Left renal pelvis (tissue), 4 donors: ENCODE measurements at places on chromosomes 13 and 19.
A peak's percentile ranks its signal among the peaks of the same experiment; 100 is the strongest.

- no peak for DNase-seq
These were observed 72.5 kb upstream of the XPO4 start for GRCh38 chr13:20974981-20975585.

GRCh38 chr19:8458380-8458779, 13.6 kb downstream of the HNRNPM start:
- no peak for DNase-seq

DNA sequence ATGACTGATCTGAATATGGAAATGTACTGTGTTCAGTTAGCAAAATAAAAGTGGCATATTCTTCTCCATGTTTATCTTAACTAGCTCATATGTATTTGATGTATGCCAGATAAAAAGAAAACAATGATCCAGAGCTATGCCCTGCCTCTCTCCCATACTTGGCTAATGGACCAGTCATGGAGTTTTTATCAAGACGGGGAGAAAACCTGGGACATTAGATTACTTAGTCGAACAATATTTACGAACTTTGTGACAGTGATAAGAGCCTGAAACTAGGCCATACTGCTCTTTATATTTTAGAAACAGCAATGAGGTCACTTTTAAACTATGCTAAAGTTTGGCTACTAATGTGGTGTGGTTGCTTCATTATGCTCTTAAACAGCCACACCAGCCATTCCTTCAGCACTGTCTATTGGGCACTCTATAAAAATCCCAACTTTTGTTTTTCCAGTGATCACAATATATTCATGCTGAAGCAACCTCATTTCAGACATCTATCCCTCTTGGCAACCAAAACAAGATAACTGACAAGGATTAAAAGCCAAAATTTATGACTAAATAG, 265.0 kb downstream of the FGF14 start:
- no peak for DNase-seq

GRCh38 chr13:26476111-26476781, 81.2 kb upstream of the WASF3 start:
- no peak for DNase-seq

DNA sequence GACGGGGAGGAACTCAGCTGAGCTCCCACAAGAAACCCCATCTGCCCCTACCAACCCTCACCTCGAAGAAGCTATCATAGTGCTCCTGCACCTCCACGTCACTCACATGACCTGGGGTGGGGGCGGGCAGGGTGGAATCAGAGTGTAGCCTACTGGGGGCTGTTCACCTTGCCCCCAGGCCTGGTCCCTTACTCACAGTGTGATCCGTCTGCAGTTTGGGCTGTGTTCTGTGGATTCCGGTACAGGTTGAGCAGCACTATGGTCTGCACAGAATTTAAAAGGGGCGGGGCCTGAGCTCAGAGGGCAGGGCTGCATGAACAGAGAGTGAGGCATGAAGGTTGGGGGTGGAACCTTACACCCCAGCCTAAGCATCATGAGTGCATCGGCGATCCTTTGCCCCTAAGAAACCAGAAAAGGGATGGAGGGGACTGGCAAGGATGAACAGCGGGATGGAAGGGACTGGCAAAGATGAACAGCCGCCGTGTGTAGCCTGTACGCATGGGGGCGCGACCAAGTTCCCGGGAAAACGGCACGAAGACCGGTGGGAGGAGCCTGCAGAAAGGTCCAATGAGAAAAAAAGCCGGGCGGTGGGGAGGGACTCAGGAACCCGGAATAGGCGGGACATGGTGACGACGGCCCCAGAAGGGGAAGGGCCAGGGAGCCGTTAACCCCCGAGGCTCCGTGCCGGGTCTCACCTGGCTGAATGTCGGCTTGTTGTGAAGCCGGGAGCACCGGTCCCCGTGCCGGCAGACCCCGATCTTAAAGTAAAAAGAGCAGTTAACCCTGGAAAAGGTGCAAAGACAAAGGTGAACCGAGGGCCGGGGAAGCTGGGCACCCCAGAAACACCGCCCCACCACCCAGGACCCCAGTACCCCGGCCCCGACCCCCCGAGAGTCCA, 539 bp downstream of the U2AF1L4 start:
- peak; percentile 90 for DNase-seq

- DNase-seq, result no peak
These were observed at the start of gene PRR12 for GRCh38 chr19:49590971-49591730. PRR12 (plus strand) TSS chr19:49591182; CDS start chr19:49591655, 473 bp downstream.

DNA sequence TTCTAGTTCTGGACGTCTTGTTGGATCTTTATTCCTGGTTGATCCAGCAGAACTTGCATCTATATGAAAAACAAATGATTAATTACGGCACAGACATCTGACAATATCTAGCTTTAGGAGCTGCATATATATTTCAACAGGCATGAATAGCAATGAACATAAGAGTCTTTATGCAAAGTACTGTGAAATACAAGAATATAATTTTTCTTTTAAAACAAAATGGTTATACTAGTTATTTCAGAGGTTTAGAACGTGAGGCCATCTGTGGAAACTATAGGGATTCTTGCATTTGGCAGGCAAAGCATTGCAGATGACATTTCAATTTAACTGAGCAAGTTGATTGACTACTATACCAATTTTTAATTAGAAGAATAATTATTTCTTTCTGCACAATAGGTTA, 40.5 kb downstream of the EFNB2 start:
- DNase-seq, result no peak

DNA sequence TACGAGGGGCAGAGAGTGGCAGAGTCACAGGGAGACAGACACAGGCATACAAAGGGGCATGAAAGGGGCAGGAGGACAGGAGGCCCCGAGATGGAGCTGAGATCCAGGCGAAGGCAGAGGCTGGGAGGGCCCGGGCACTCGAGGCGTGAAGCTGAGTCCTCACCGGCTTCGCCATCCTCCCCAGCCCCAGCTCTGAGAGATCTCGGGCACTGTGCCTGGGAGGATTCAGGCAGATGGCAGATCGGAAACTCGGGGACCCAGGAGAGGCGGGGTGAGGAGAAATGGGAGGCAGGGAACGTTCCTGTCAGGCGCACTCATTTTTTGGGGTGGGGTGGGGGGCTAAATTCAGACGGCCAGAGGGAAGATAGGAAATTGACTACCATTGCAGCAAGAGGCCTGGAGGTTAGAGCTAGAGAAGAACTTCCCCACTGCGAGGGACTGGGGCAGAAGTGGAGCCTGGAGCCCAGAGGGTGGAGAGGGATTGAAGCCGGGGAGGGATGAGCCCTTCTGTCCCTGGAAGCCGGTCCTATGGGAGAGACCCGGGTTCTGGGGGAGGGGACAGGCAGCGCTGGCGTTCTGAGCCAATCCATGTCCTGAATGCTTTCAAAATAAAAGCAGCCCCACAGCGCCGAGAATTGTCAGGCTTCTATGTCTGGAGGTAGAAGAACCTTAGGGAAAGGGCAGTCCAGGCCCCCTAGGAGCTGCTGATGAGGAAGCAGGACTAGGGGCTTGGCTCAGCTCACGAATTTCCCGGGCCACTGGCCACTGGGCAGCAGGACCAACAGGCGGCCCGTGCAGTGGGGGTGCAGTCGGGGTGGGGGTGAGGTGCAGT, 12.6 kb downstream of the LRRC4B start:
- no peak for DNase-seq

DNA sequence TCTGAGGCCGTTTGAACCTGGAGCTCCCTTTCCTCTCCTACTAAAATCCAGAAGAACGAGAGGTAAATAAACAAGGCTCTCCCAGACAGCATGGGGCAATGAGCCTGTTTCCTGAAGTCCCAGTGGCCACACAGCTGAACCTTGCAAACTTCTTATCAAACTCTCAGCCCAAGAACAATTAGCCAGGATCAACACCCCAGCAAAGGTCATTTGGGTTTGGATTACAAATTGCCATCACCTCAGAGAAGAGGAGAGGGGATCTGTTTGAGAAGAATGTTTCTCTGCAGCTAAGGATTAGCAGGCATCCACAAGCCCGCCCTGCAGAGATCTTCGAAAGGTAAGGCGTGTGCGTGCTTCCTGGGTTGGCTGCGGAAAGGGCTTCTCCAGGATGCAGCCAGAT, 201.9 kb upstream of the SOX1 start:
- no peak for DNase-seq

GRCh38 chr13:41059456-41060081, 1.7 kb upstream of the WBP4 start:
- peak; percentile 24 for DNase-seq
